ENCODE measurements at places on chromosomes 16 and 17. TPM values are rescaled to one million over a fixed set of nuclear protein-coding genes. Genes with fewer than 3 reads are reported as not detected.

KRTAP1-5 gene
- not detected for total RNA-seq

RSPRY1 gene
- total RNA-seq, result 13.8 TPM

TBC1D3 gene
- not detected for total RNA-seq

C17orf67 gene
- total RNA-seq, result 0.78 TPM

Measured in body of pancreas (tissue), 4 donors.